ENCODE measurements at places on chromosomes 1 and 21.

DNA sequence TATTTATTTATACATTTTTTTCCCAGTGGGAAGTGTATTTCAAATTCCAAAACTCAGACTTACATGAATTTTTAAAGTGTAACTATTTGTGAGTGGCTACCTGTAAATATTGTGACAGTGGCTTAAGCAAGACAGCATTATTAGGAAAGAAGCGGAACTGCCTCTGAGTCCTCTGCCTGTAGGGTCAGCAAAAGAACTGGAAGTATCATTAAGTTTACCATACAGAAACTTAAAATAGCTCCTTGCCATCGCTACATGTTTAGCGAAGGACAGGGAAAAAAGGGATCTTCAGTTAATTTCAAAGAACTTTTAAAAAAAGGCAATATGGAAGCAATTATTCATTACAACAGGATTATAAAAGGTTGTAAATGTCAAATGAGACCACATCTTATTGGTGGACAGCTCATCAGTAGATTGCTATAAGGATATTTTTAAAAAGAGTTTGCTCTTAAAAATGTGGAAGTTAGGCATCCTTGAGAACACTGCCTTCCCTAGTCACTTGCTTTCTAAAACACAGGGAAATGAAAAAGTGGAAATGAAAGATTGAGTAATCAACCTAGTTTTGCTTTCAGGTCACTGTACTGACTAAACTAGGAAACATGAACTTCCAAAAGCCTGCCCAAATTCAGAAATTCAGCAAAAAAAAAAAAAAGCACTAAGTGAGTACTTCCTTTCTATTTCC lies 39.2 kb downstream of the NSL1 start:
- DNase-seq, result no peak

DNA sequence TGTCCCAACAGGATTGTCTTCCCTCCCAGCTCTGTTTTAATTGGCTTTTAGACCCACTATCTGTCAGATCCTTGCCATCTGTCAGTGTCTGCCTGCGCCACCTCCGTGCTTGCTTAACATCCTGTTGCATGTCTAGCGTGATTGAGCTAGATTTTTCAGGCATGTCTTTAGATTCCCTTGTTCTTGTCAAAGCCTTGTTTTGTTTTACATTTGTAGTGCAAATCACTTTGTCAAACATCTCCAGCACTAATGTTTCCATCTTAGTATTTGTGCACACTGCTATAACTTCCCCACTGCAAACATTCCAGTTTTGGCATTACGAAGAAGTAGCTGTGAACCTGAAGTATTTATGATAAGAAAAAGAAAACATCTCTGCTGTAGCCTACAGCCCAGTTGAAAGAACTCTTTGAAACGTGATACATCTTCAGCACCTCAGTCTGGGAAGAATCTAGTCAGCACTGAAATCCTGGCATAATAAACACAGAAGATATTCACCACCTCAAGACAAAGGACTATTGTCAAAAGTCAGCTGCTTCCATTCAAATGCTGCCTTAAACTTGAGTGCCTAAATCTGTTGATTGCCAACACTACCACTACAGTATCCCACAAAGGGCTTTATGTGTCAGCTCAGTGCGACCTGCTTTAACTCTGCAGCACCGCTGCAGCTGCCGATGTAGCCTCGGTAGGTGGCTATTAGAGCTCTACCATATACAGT lies 105.0 kb downstream of the FNBP1L start:
- DNase-seq, result no peak

- DNase-seq, result no peak
Observed at GRCh38 chr1:240122639-240123613, 31.2 kb downstream of the FMN2 start.

- DNase-seq, result no peak
Observed at GRCh38 chr21:38756746-38757145, 49.0 kb upstream of the ETS2 start.

GRCh38 chr1:173914366-173914871 lies 2.7 kb downstream of the SERPINC1 start:
- no peak for DNase-seq

DNA sequence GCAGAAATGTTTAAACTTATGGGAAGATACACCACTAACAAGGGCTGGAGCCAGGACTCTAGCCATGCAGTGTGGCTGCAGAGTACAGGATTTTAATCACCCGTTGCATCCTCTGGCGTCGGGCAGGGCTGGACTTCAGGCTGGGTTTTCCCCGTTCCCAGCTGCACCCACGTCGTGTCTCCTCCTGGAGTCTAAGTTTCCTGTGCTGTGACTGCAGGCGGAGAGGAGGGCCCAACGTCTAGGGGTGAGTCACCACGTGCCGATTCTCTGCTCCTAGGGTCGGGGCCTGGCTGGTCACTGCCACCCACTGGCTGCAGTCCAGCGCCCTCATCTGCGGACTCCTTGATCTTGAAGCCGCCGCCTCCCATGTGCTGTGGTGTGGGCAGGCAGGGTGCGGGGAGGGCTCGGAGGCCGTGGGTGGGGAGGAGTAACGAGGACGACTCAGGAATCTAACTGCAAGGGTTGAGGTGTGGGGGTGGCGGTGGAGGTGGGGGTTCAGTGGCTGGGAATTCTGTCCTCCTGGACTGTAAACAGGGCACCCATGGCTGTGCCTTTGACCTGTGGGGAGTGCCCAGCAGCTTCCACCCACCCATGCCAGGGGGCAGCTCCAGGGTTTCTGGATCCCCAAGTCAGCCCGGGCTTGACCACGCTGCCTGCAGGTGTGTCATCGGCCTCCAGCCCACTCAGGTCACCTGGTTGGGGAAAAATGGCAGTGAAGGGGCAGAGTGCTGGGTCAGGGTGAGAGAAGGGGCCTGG lies 77.8 kb downstream of the ALPL start:
- DNase-seq, result no peak

GRCh38 chr1:155946633-155947219 lies 5.3 kb downstream of the RXFP4 start:
- no peak for DNase-seq

- DNase-seq, result no peak
Observed at GRCh38 chr1:225694151-225694603, 41.3 kb upstream of the ENAH start.

DNA sequence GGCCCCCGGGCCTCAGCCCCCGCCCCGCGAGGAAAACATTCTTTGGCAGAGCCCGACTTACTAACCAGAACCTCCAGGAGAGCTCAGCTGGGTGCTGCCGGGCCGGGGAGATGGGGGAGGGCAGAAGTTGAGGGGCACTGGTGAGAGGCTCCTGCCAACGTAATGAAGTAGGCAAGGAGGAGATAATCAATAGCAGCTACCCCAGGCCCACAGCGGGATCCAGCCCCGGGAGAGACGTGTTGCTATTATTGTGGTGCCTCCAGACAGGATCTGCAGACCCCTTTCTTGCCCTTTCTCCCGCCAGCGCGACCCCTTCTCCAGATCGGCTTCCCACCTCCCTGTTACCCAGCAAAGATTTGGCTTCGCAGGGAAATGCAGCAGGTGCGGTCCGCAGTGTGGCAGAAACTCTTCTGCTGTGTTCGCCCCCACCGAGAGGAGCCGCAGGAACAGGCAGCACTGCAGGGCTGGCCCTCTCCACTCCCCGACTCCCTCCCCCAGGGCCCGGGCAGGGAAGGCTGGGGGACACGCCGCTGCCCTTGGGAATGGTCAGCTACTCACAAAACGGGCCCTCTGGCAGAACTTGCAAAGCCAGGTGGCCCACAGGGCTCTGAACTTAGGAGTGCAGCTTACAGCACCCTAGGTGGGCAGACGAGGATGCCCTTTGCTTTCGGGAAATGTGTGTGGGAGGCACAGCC lies 1.5 kb upstream of the KCNA2 start:
- DNase-seq, result no peak

GRCh38 chr1:220338759-220339158 lies 66.5 kb upstream of the RAB3GAP2 start:
- no peak for DNase-seq

DNA sequence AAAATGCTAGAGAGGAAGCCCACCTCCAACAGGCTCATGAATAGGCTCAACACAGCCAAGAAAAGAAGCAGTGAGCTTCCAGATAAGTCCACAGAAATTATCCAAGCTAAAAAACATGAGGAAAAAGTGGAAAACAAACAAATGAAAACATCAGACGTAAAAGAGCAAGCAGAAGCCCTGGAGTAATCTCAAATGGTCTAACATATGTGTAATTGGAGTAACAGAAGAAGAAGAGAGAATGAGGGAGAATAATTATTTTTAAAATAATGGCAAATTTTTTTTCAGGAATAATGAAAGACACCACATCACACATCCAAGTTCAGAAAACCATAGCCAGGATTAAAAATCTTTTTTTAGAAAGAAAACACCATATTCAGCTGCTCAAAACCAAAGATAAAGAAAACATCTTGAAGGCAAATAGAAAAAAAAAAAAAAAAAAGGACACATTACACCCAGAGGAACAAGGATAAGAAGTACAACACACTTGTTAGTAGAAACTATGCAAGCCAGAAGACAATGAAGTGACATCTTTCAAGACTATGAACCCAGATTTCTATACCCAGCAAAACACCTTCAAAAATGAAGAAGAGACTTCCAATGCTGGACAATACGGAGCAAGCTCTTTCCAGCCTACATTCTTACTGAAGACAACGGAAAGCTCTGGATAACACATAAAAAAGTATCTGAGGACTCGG lies 10.6 kb upstream of the SUMO3 start:
- no peak for DNase-seq

GRCh38 chr1:82565146-82565545 lies 764.4 kb downstream of the ADGRL2 start:
- DNase-seq, result no peak

DNA sequence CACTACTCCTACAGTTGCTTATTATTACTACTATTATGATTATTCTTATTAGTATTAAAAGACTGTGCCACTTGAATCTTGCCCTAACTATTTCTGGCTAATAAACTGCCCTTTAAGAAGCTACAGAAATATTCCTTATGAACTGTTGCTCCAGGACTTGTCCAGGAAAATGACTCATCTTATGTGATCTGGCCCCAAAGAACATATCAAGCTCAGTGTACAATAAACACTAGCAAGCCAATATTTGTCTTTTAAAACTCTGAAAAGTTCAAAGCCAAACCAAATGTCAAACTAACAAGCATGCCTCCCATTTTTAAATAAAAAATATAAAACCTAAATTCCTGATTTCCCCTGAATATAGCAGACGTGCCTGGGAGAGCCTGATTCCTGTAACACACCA lies 88.7 kb upstream of the SIM2 start:
- no peak for DNase-seq

GRCh38 chr1:172895050-172895460 lies 155.7 kb downstream of the TNFSF18 start:
- no peak for DNase-seq

GRCh38 chr1:215730600-215730999 lies 163.5 kb downstream of the KCTD3 start:
- DNase-seq, result no peak

DNA sequence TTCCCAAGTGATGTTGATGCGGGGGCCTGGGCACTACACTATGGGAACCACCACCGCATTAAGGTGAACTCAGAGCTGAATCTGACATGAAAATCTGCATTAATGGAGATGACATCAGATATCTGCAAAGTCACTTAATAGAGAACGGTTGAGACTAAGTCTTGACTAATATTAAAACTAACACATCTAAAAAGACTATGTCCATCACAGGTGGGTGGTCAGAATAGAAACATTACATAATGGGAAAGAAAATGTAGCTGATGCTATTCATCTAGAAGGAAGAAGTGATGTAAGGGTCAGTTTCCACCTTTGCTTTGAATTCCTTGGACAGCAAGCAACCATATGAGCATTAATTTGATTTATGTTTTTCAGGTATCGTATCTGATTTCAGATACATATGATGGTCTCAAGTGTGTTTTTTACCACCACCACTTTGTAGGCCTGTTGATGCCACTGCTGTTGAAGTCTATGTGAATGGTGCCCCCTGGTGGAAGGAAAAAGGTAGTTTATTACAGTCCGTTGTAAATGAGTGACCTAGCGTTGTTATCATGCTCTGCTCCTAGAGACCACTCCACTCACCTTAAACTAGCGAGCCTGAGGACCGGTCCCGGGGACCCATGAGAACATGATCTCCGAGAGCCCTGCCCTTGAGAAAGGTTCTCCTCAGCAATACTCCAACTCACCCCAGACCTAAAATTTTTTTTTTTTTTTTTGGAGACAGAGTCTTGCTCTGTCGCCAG lies 73.5 kb downstream of the BACH1 start:
- peak; percentile 37 for DNase-seq

- DNase-seq, result no peak
Observed at GRCh38 chr1:232973652-232974611, 23.5 kb downstream of the NTPCR start.

- DNase-seq, result no peak
Observed at GRCh38 chr1:1098681-1099421, 17.0 kb downstream of the C1orf159 start.

GRCh38 chr1:71862756-71863155 lies 419.6 kb downstream of the NEGR1 start:
- no peak for DNase-seq

- DNase-seq, result no peak
Observed at GRCh38 chr1:237029850-237030535, 12.0 kb upstream of the RYR2 start.

DNA sequence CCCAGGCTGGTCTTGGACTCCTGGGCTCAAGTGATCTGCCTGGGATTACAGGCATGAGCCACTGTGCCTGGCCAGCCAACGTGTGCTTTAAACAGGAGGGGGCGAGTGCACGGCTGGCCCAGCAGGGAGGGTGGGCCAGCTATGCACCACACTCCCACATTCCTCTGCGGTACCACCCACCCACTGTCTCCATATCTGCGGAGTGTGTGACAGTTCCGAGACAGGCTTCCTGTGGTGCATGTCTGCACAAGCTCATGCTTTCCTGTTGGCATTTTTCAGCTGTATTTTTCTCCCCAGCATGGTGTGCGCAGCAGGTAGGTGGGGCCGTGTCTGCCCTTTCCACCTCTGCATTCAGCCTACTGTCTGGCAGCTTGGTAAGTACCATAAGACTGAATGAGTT lies 183.3 kb downstream of the AJAP1 start:
- DNase-seq, result no peak

- DNase-seq, result no peak
Observed at GRCh38 chr1:246638941-246639655, 72.8 kb downstream of the CNST start.

DNA sequence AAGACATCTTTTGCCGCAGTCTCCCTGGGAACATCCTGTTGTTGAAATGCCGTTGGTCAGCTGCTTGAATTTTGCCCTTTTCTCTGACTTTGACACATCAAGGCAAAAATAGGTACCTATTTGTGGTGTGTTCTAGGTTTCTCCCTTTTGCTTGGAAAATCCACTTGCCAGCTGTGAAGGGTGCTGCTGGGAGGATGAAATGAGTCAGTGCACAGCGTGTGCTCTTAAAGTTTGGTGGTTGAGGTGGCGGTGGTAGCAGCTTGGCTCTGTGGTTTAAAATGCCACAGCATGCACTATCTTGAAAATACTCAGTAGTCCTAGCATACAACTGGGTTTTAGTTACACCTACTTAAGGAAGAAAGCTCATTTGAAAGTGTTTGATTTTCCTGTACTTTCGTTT lies 183.8 kb downstream of the DHRS3 start:
- DNase-seq, result peak; percentile 61

DNA sequence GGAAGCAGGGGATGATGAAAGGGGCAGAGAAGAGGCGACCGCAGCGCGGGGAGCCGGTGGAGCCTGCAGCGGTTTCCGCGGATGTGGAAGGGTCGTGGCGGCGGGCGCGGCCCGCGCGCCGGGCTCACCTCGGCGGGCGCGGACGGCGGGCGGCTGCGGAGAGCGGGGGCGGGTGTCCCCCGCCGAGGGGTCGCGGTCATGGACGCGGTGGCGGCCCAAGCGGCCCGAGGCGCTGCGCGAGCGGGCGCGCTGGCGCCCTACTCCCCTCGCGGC lies 572 bp downstream of the LPGAT1 start:
- DNase-seq, result no peak

Data from activated CD8-positive, alpha-beta memory T cell treated with anti-CD3 and anti-CD28 coated beads for 4 hours (primary cell).